AG08395 (cell line): ENCODE measurements at places on chromosomes 12 and 14.
A peak's percentile ranks its signal among the peaks of the same experiment; 100 is the strongest.

- DNase-seq = no peak
Measured at GRCh38 chr14:97432586-97432985, 635.4 kb downstream of the VRK1 start.

DNA sequence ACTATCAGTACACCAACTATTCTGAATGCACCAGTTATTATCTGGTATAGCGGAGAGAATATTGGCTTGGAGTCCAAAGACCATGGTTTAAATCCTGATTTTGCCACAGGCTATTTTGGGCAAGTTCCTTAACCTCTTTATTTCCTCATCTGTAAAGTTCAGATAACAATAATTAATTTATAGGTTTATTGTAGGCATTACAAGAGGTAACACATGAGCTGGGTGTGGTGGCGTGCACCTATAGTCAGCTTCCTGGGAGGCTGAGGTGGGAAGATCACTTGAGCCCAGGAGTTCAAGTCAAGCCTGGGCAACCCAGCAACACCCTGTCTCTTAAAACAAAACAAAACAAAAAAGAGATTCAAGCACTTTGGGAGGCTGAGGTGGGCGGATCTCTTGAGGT is 23.1 kb downstream of the PHLDA1 start:
- no peak for DNase-seq

- DNase-seq = no peak
Measured at GRCh38 chr14:101882141-101882935, 82.0 kb upstream of the DYNC1H1 start.

DNA sequence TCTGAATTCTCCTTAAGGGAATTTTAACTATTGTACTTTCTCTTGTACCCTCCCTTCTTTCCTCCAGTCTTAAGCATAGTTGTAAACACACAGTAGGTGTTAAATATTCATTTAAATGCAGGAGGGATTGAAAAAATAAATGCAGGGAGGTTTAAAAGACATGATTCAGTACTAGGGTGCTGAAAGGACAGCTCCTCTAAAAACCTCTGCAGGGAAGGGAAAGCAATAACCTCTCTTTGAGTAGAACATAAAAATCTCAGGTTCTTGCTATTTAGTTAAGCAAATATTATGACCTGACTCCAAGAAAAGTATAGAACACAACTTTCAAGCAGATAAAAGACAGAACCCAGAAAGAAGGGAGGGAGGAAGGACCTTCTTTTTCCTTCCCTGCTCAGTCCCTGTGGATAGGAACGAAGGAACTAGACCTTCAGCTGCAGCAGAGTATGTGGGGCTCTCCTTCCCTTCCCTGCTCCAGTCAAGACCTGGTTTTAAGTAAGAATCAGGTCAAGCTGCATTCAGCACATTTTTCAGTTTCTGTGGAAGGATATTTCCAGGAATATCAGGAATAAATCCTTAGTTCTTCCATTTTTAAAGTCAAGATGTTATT is 4.7 kb downstream of the MAP3K9 start:
- DNase-seq = no peak

- DNase-seq = no peak
Measured at GRCh38 chr12:2390850-2391390, 338.1 kb downstream of the CACNA1C start.

GRCh38 chr12:128399253-128399652 is 132.3 kb downstream of the TMEM132C start:
- DNase-seq = no peak

DNA sequence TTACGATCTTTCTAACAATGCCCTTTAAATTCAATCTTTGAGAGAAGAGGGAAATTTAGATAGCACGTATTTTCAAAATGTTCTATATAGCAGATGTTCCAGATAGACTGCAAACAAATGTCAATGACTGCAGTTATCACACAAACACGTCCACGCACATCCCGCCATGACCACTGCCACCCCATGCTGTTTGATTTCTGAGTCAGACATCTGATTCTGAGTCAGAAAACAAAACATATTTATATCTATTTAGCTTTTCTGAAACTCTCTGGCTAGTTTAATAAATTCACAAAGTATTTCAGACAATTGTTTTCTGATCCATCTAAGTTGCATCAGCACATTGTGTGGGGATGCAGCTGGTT is 105.9 kb upstream of the BCAT1 start:
- no peak for DNase-seq

- no peak for DNase-seq
Measured at GRCh38 chr14:99540196-99541032, 59.2 kb downstream of the CCNK start.

DNA sequence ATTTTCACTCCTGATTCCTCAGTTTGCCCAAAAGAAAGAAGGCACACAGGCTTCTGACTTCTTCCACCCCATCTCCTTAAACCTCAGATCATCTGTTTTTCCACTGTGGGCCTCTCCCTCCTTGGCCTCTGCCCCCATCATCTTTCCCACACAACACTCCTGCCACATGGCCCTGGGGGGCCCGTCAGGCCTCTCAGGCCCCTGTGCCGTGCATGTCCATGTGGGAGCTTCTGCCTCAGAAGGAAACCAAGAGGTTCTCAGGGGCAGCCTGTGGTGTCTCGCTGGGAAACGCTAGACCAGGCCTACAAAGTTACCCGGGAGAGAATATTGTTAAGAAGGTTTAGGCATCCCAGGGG is 8.0 kb downstream of the KLHL33 start:
- no peak for DNase-seq

- no peak for DNase-seq
Measured at GRCh38 chr14:82720946-82721345, 1187.3 kb upstream of the SEL1L start.

- DNase-seq = no peak
Measured at GRCh38 chr14:29587761-29588470, 339.7 kb downstream of the PRKD1 start.

DNA sequence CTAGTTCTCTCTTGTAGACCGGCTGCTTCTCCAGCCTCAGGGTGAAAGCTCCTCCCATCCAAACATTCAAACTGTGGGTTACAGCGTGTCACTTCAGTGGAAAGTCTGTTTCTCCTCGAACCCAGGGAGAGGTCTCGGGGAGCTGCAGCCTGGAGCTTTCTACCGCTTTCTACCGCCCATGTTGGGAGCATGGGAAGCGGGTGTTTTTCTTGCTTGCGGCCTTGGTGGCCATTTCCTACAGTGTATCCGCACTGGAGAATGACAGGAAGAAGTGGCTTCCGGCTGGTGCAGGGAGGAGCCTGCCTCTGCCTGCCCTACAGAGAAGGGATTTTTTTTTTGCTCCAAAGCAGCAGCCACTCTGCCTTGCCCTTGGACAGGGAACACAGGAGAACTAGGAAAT is 21.2 kb downstream of the ZFP36L1 start:
- DNase-seq = no peak

DNA sequence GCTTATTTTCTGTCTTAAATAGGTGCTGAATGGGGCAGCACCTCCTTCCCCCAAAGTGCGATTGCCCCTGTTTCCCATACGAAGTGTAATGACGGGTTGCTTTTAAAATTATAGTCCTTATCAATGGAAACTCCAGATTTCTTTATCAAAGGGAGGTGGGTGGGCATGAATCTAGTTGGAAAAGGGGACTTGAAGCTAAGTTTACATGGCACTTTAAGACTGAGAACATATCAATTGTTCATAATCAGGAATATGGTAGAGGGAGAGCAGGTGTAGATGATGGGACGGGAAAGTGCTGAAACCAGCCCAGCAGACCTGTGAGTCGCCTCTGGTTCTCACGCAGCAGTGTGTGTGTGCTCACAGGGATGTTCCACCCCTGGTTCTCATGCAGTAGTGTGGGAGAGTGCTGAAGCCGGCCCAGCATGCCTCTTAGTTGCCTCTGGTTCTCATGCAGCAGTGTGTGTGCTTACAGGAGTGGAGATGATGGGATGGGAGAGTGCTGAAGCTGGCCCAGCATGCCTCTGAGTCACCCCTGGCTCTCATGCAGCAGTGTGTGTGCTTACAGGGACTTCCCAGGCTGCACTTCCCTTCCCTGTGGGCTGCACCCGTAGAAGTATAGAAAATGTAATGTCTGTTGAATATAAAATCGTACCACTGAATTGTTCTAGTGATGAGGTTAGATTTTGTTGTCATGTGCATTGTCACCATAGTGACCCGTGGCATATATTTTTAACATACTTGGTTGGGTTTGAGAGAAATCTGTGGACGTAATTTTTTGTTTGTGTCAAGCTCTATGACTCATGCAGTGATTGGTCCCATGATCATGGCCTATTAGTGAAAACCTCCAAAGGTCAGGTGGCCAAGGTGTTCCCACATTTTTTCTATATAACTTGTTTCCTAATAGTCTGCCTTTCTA is 51.6 kb downstream of the GPATCH2L start:
- peak; percentile 79 for DNase-seq

GRCh38 chr12:99019798-99020197 is 374.7 kb downstream of the APAF1 start:
- no peak for DNase-seq

DNA sequence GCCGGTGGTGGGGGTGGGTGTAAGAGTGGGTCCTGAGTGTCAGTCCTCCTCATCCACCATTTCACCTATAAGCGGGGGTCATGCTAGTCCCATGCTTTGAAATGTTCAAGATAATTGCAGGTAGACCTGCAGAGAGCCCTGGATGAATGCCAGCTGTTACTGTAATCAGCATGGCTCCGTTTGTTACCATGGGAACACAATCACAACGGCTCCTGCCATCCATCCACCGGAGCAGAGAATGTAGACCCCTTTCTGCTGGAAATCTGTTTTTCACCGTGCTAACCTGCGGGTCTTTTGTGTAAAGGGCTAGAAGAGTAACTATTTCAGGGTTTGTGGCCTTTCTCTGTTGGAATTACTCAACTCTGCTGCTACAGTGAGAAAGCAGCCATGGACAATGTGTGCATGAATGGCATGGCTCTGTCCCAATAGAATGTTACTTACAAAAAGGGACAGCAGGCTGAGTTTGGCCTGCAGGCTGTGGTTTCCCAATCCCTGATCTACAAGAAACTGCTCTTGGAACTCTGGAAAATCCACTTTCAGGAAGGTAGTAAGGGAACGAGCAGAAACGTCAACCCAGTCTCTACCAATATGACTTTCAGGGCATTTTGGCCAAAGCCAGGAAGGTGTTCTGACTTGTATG is 36.1 kb downstream of the KCTD10 start:
- peak; percentile 10 for DNase-seq

GRCh38 chr14:23942587-23942986 is 11.0 kb upstream of the DHRS4 start:
- DNase-seq = no peak

- DNase-seq = no peak
Measured at GRCh38 chr14:99388286-99388685, 92.4 kb downstream of the SETD3 start.

DNA sequence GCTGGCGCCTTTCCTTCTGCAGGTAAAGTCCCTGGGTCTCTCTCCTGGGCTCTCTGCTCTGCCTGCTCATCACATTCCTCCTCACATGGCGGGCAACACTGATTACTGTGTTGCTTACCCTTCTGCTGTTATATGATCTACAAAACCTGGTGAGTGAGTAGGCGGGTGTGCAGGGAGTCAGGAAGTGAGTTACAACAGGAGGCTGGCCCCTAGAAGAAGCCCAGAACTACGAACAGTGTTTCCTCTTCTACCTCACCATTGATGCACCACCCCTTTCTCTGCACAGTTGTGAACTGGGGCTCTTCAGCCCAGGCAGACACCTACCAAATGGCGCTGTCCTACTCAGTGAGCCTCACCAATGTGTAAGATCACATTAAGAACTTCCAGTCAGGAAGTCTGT is 4.9 kb upstream of the KLHL33 start:
- no peak for DNase-seq

DNA sequence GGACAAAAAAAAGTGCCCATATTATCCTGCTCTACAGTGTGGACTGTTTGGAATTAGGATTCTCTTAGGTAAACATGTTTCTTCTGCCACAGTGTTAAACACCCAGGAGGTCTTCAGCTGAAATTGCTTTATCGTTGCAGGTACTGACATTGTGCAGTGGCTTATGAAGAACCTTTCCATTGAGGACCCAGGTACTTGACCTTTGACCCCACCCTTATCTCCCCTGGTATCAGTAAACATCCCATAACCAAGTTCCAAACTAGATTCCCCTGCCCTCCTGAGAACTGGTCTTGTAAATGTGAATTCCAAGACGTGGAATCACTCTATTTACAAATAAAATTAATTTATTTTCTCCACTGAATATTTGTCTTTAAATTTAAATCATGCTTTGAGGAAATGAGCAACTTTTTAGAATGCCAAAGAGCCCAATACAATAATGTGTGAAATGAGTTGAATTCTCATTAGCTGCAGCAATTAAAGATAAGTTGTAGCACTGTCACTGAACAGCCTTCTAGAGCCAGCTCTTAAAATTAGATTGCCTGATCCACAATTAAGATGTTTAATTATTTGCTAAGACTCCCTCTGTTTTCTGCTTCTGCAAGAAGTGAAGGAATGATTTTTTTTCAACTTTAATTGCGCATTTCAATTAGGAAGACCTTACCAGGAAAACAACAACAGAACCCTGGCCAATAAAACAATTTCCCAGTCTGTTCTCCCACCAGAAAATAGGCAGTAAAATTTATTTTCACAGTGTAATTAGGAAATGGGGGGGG is 439.3 kb downstream of the DPF3 start:
- no peak for DNase-seq

- DNase-seq = no peak
Measured at GRCh38 chr12:4471256-4471655, 25.6 kb upstream of the FGF6 start.

DNA sequence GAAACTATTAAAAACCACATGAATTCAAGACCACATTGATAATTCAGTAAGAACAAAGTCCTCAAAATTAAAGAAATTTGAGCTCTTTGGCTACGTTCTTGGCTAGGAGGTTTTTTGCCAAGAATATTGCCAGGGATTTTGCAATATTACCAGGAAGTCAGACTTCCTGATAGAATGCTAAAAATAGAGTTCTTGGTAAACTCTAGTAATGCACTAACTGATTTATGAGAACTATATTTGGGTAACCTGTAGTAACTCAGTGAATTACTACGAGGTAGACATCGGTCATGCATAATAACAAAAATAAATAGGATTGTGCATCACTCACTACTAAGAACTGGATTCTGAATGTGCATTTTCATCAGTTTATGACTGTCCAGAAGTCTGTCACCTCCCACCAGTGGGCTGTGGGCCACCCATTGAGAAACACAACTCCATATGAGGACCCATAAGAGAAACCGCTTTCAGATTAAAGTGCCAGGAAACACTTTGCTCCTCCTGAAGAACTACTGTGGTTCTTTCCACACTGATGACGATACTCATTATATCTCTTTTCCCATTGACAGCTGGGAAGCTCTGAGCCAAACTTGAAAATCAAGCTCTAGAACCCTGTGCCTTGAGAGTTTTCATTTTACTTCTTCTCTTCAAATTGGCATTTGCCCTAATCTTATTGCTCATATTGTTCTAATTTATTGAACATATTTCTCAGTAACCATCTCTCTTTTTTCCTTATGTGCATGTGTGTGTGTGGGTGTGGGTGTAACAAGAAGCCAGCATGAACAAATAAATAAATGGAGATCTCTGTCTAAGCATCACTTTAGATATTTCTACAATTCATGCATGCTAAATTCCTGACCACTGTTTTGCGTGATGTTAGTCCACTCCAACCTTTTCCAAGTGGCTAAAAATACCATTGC is 116.6 kb downstream of the BCL11B start:
- DNase-seq = peak; percentile 28

GRCh38 chr14:77645520-77646230 is 29.2 kb upstream of the SPTLC2 start:
- no peak for DNase-seq
